ENCODE measurements at places on chromosomes 12 and 14.

DNA sequence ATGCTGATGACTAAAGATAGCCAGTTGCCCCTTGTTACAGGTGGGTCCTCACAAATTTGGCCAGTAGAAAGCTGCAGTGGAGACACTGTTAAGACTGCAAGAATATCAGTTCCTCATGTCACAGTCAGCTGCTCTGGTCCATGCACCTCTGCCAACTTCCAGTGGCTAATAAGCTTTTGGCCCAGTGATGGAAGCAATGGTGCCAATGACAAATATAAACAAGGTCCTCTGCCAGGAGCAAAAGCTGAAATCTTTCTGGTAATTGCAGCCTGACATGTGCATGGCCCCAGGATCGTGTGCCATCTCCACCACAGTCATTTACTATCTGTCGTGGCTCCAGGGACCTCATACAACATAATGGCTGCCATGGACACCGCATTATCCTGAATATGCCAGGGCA, 85.4 kb upstream of the TMEM260 start:
- DNase-seq = no peak

DNA sequence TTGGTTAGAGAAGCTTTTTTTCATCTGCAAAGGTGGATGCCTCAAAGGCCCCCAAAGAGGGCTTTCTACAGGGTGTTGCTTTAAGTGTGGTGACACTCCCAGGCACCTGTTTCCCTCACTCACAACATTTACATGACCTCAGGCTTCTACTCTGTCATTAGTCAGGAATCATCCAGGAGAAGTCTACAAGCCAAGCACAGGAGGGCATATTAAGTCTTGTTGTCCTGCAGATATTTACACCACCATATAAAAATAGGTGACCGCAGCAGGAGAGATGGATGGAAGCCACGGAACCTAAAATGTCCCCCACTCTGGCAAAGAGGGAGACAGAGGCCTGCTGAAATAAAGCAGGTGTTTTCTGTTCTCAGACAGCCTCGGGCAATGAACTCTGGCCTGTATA, 7.5 kb upstream of the DPF3 start:
- no peak for DNase-seq

DNA sequence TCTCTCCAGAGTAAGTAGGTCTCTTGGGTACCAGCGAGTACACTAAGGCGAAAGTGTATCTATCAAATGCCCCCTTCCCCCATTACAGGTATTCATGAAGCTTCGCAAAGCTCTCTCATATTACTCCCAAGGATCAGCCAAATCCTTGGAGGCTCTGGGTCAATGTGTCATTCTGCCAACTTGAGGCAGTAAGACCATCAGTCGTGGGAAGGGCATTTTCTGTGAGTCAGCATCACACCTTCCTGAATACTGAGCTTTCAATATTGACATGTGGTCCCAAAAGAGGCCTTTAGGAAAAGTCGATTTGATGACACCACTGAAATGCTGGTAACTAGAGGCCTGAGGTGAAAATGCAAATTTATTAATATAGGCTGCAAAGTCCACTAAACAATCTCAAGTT, 323.9 kb downstream of the LRIG3 start:
- no peak for DNase-seq

GRCh38 chr12:58809064-58809607, 111.2 kb downstream of the LRIG3 start:
- no peak for DNase-seq

GRCh38 chr14:44846232-44846824, 115.4 kb downstream of the KLHL28 start:
- no peak for DNase-seq

GRCh38 chr12:116433249-116433648, 125.9 kb upstream of the MAP1LC3B2 start:
- no peak for DNase-seq

- DNase-seq = no peak
These were observed 227.7 kb upstream of the DIO3 start for GRCh38 chr14:101333335-101334280.

DNA sequence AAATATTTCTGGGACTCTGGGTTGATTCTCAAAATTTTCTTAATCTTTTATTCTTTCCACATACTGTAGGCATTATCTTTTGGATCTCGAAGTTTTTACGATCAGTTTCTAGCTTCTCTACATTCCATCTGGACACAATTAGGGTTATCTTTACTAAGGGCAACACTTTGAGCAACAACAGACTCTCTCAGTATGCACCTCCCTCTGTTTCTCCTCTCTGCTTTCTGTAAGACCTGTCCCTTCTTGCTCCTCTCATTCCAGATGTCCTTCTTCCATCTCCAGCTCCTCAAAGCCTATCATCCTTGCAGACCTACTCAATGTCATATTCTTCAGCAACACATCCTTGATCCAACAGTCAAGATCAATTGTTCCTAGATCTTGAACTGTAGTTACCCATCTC, 457.0 kb downstream of the SLC6A15 start:
- no peak for DNase-seq

GRCh38 chr14:105939810-105940508, 413.6 kb downstream of the TMEM121 start:
- DNase-seq = no peak

Data from HuH-7.5 (cell line).